Daoy (cell line): ENCODE measurements at places on chromosomes 6 and 20. TPM values are rescaled to one million over a fixed set of nuclear protein-coding genes. Genes with fewer than 3 reads are reported as not detected.

DNA sequence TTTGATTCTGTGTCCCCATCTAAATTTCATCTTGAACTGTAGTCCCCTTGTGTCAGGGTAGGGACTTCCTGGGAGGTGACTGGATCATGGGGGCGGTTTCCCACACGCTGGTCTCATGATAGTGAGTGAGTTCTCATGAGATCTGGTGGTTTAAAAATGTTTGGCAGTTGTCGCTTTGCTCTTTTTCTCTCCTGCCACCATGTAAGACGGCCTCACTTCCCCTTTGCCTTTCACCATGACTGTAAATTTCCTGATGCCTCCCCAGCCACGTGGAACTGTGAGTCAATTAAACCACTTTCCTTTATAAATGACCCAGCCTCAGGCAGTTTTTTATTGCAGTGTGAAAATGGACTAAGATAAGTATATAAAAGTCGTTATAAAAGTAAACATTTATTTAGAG, 80.5 kb upstream of the SGK1 start:
- DNase-seq, result peak; percentile 36

DNA sequence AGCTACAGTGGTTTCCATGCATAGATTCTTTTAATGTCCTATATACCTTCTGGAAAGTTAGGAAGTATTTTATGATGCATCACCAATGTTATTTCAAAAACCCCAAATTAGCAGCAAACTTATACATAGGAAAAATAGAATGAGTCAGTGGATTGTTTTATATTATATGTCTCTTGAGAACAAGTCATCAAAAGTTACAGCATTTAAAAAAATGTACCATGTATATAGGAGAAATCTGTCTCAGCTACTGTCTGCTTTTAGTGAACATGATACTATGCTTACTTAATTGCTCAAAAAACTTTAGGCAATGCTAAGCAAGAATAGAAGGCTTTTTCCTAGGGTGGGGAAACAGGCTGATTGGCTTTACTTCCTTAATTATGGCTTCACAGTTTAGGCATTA, 365.3 kb downstream of the SAMD5 start:
- DNase-seq, result no peak

The CTCFL gene
- total RNA-seq, result 0.06 TPM in 1 of 2 replicates, not detected in the other

- no peak for DNase-seq
Measured at GRCh38 chr6:79512014-79512413, 25.2 kb downstream of the LCA5 start.

- DNase-seq, result no peak
Measured at GRCh38 chr20:50323777-50324775, 133.4 kb downstream of the CEBPB start.
